ENCODE measurements at places on chromosomes 4 and X.

DNA sequence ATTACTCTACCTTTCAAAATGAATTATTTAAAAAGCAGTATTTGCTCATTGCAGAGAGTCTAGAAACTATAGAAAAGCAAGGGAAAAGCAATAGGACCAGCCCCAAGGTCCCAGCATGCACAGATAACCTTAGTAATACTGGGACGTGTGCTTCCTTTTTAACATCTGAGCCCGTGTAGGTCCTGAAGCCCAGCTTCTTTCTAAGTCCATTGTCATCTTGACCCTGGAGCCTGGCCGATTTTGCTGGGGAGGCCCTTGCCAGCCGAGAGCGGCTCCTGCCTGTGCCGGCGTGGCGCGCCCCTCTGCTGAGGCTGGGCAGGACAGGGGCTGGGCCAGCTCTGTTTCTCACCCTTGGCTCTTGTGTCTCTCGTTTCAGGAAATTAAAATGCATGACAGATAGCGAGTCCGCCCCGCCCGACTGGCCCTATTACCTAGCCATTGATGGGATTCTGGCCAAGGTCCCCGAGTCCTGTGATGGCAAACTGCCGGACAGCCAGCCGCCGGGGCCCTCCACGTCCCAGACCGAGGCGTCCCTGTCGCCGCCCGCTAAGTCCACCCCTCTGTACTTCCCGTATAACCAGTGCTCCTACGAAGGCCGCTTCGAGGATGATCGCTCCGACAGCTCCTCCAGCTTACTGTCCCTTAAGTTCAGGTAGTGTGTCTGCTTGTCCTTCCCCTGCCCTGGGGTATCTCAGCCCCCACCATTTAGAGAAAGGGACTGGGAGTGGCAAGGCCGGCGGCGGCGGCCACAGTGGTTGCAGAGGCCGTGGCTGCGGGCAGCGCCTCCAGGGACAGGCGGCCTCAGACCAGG, 4.1 kb downstream of the MSANTD1 start:
- DNase-seq: no peak

DNA sequence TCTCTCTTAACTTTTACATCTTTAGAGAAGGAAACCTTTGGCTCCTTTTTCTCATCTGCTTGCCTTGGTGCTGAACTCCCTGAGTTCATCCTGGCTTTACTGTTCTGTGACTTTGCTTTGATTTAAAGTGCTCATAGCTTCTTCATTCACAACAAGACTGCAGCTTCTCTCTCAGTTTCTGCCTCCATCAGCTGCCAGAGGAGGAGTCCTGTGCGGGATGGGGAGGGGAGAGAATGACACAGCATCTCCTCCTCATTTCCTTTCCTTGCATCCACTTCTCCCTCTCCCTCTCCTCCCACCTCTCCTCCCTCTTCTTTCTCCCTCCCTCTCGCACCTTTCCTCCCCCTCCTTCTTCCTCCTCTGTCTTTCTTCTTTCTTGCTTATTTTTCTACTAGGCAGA, 42.0 kb downstream of the CBLL2 start:
- DNase-seq: no peak

DNA sequence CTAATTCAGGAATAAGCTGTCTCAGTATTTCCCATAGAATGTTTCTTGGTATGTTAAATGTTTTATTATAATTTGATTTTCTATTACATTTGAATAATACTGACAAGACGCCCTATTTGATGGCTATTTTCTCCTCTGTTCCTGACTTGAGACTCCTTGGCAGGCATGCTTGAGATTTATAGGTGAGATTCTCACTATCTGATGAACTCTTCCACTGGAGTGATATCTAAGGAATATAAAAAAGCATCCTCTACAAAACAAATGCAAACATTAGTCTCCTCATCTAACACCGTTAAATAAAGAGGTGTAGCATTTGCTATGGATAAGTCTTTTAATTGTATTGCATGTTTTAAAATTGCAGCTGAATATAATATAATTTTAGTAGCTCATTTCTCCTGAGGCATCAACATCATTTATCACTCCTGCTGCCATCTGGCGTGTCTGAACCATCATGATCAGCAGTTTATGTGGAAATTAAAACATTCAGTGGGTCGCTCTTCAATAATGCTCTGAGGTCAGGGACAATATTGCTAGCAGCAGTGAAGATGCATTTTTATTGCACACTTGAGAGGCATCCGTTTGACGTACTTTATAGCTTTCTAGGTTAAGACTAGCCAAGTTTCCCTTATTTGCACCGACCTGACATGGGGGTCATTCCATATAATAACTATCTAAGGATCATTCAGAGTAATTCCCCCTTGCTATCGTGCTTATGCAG, 210.4 kb upstream of the GALNTL6 start:
- no peak for DNase-seq

DNA sequence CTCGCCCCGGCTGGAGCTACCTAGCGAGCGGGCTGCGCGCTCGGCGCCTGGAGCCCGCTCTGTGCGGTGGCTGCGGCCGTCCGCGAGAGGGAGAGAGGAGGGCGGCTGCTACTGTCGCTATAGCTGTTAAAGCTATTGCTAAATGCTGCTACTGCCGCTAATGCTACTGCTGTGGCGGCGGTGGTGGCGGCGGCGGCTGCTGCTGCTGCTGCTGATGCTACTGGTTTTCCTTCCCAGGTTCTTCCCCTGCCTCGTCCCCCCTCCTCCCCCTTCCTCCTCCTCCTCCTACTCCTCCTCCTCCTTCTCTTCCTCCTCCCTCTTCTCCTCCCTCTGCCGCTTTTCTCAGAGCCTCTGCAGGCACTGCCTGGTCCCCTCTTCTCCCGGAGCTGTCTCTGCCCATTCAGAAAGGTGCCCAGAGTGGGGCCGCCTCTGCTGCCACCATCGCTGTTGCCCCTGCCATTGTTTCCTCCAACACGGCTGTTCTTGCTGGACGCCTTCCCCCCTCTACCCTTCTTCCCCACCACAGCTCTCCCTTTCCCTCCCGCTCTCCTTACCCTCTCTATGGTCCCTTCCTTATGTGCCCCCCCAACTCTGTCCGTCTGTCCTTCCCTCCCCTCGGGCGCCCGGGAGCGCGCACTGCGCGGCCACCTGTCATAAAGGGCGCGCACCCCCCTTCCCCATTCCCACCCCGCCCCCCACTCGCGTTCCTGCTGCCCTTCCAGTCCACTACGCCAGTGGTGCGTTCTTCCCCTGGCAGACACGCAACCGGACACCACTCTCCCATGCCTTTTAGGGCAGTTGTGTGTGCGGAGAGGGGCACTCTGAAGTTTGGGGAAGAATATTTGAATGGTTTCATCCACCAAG, at the start of gene NEXMIF:
TSS of gene NEXMIF (minus strand) at position 228 of the 864 bp plus-strand sequence.
- no peak for DNase-seq

GRCh38 chr4:182925298-182925757, 8.1 kb upstream of the DCTD start:
- DNase-seq: no peak

GRCh38 chrX:45860450-45860849, 659.8 kb upstream of the DIPK2B start:
- DNase-seq: no peak

DNA sequence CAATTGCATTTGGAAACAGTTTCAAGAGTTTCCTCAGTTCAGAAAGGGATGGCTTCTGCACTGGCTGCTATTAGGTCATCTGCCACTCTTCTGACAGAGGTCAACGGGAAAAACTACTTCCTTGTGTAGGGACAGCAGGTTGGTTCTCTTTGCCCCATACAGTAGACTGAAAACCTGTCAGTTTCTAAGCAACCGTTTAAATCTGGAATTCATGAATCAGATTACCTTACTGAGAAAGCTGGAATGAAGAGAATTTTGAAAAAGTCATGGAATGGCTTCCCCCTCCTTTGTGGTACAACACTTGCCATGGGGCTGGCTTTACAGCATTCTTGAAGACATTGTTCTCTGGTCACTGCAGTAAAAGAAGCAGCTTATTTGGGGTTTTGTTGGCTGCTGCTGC, 240.3 kb downstream of the IL1RAPL2 start:
- DNase-seq: no peak

- DNase-seq: no peak
Measured at GRCh38 chr4:109079731-109080130, 222.7 kb downstream of the COL25A1 start.

- DNase-seq: no peak
Measured at GRCh38 chrX:12403474-12404082, 265.3 kb downstream of the FRMPD4 start.

- no peak for DNase-seq
Measured at GRCh38 chr4:189232274-189232673, 708.4 kb upstream of the FRG1 start.

DNA sequence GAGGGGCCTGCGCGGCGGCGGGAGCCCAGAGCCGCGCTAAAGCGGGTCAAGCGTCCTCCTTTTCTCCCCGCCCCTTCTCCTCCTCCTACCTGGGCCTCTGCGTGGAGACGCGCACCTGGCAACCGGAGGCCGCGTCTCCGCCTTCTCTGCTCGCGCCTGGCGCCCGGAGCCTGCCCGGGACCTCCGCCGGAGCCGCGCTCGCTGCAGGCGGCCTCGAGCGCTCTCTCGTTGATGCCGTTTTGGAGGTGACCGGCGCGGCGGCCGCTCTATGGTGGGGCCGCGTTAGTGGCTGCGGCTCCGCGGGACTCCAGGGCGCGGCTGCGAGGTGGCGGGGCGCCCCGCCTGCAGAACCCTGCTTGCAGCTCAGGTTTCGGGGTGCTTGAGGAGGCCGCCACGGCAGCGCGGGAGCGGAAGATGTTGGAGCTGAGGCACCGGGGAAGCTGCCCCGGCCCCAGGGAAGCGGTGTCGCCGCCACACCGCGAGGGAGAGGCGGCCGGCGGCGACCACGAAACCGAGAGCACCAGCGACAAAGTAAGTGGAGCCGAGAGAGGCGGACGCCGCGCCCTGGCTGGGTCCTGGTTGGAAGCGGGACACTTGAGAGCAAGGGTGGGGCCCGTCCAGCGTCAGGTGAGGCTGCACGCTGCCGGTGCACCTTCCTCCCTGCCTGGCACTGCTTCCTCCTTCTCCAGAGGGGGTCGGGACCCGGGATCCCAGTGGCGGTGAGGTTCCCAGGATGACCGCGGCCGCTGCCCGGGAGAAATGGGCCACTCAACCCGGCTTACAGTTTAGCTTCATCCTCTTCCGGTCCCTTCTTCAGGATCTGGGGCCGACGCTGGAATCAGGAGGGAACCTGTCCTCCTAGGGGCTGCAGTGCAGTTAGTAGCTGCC, at the start of gene CDS1:
TSS of gene CDS1 (plus strand) at position 140 of the 888 bp plus-strand sequence. CDS start at position 415, 275 bp downstream.
- DNase-seq: no peak

- no peak for DNase-seq
Measured at GRCh38 chrX:150063674-150064073, 125.4 kb upstream of the EOLA2 start.

GRCh38 chr4:133493776-133494175, 344.7 kb downstream of the PCDH10 start:
- no peak for DNase-seq

GRCh38 chr4:157741642-157742041, 431.2 kb downstream of the GASK1B start:
- no peak for DNase-seq

Data from stimulated activated CD8-positive, alpha-beta memory T cell treated with anti-CD3 and anti-CD28 coated beads, Interleukin-15, amount 100 ng/mL, for 24 hours (primary cell).